HFFc6 (cell line): ENCODE measurements at places on chromosomes 13 and 19. TPM values are rescaled to one million over a fixed set of nuclear protein-coding genes. Genes with fewer than 3 reads are reported as not detected.

- DNase-seq = peak; percentile 76
Measured at GRCh38 chr19:45154064-45154827, 6.5 kb downstream of the NKPD1 start.

- no peak for DNase-seq
Measured at GRCh38 chr19:35455616-35456201, 7.7 kb downstream of the FFAR2 start.

Gene MBD3L3
- not detected in 2 replicates for total RNA-seq

Gene CLIP3
- 85.1 and 90.2 TPM in 2 replicates for total RNA-seq
